ENCODE measurements at places on chromosomes 2 and 18.

DNA sequence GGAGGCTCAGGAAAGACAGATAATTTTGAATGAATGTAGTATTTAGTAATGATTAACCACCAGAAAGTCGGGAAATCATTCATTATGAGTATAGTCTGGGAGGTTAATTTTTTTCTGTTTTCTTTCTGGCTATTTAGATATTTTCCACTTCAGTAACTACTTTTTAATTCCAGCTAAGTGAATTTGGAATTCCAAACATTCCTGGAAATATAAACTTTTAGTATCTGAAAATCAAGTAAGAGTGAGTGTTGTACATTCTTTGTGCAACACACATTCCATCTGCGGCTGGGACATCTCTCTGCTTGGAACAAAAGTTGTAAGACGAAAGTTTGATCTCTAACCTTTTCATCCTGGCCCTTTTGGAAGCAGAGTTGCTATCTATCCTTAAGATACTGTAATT is 275.7 kb upstream of the SPRED2 start:
- DNase-seq: no peak

- DNase-seq: no peak
These were observed 44.3 kb upstream of the ZDBF2 start for GRCh38 chr2:206230060-206230762.

DNA sequence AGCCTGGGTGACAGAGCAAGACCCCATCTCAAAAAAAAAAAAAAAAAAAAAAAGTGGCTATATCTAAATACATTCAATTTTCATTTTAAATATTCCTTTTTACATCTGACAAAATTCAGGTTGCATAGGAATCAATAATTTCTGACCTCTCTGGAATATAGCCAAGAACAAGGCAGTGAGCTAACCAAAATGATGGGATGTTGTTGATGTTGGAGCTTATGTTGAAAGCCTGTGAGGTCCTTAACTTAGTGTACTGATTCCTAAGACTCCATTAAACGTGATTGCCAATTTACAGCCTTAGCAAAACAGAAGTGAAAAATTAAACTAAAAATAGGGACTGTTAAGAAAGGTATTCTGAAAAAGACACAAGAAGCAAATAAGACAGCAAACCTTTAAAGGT is 109.6 kb downstream of the MEP1B start:
- no peak for DNase-seq

GRCh38 chr2:215606219-215606618 is 170.4 kb upstream of the FN1 start:
- DNase-seq: no peak

GRCh38 chr2:196440413-196440812 is 199.1 kb upstream of the CCDC150 start:
- DNase-seq: no peak

DNA sequence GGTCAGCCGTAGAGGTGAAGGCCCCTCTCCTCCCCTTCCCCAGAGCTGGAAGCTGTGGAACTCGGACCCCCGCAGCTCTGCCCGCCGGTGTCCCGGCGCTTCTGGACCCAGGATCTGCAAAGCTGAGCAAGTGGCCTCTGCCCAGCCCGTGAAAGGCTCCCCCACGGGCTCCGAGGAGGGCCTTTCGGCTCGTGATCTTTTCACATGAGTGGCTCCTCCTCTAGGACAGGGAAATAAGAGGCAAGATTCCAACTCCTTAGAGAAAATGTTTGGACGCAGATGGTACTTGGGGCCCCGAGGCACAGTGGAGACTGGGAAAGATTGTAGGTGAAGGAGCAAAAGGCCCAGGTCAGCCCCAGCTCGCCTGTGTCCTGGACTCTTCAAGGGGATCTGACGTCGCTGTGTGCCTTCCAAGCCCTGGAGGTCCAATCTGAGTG is 48.2 kb upstream of the SP3 start:
- DNase-seq: no peak

DNA sequence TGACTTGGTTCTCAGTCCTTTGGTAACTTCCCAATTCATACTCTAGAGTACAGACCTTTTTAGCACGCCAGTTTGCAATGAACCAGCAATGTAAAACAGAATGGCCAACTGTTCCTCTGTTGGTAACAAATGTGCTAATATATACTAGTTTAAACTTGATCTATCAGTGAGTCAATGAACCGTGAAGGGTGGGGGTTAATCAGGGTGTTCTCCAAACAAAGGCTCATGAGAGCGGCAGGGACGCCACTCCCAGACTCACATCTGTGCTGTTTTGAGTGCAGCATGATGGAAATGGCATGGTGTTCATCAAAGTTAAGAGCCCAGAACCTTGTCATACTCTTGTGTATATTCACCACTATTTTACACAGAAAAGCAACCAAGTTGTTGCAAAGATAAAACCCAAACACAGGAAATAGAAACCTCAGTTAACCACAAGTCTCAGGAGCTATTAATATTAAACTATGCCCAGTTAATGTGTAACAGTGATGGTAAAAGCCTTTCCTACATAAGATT is 70.3 kb downstream of the CERKL start:
- DNase-seq: no peak

Measured in activated CD8-positive, alpha-beta memory T cell treated with anti-CD3 and anti-CD28 coated beads for 1 hour (primary cell).